Esophagus muscularis mucosa (tissue), 4 donors: ENCODE measurements at places on chromosomes 2 and 18. TPM values are rescaled to one million over a fixed set of nuclear protein-coding genes. Genes with fewer than 3 reads are reported as not detected.

GRCh38 chr2:230877116-230877758 lies 12.5 kb downstream of the ITM2C start:
- peaks cover 48% of the 10 kb centered on the region for H3K36me3 ChIP-seq
- H3K27ac ChIP-seq: no peak overlapping the region
- no peak for DNase-seq
- H3K4me3 ChIP-seq: no peak overlapping the region
- peaks cover 23% of the 10 kb centered on the region for H3K4me1 ChIP-seq
- H3K27me3 ChIP-seq: no peaks in the 10 kb centered on the region

GRCh38 chr2:137192366-137193310 lies 427.3 kb downstream of the THSD7B start:
- H3K27ac ChIP-seq: no peak overlapping the region
- no peak overlapping the region for H3K4me3 ChIP-seq
- no peaks in the 10 kb centered on the region for H3K27me3 ChIP-seq
- H3K4me1 ChIP-seq: no peaks in the 10 kb centered on the region
- DNase-seq: no peak

Gene CAPN14
- 0.42 TPM for total RNA-seq

Gene KIF1A
- 3.9 TPM for total RNA-seq

DNA sequence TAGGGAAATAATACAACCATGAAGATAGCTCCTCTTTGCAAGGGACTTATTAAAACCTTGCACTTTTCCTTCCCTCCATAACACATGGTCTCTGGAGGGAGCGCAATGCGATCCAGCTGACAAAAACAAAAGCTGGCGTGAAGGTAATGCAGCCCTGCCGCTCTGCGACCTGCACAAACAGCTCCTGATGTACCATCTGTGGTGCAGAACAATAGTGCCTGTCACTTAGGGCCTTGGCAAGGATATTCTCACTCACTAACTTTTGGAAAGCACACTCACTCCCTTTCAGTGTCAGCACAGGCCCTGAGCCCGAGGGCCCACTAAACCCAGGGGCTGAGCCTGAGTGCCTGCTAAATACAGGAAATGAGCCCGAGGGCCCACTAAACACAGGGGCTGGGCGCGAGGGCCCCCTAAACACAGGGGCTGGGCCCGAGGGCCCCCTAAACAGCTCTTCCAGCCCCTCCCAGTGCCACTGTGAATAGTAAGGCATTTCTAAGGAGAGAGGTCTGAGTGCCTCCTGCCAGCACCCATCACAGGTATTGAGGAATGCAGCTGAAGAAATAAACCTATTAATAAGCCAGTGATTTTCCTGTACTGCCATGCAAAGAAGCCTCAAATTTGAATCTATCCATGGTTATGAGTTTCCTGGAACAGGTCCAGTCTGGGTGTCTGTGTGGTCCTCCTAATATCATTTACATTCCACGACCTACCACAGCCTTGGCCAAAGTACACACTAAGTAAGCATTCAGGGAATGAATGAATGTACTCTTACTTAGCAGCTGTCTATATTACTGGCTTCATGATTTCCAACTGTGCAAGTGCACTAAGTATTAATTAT lies 9.3 kb downstream of the L3MBTL4 start:
- H3K27me3 ChIP-seq: no peaks in the 10 kb centered on the region
- no peak overlapping the region for H3K27ac ChIP-seq
- no peaks in the 10 kb centered on the region for H3K4me1 ChIP-seq
